Stimulated activated CD8-positive, alpha-beta memory T cell treated with anti-CD3 and anti-CD28 coated beads, Interleukin-4, amount 100 ng/mL, for 24 hours (primary cell): ENCODE measurements at places on chromosomes 16 and 17.

- DNase-seq = no peak
Measured at GRCh38 chr16:74766729-74767128, 7.9 kb downstream of the FA2H start.

GRCh38 chr17:61478790-61479492, 26.7 kb downstream of the TBX4 start:
- DNase-seq = no peak

GRCh38 chr17:81915331-81915730, 2.6 kb downstream of the SIRT7 start:
- no peak for DNase-seq

GRCh38 chr16:67943619-67944504, at the start of gene LCAT:
TSS of gene LCAT (minus strand) at chr16:67944120. CDS start at chr16:67944101, 19 bp downstream.
- DNase-seq = no peak

- DNase-seq = no peak
Measured at GRCh38 chr17:73552300-73553048, 91.8 kb downstream of the SDK2 start.

- DNase-seq = no peak
Measured at GRCh38 chr16:12425134-12425941, 378.3 kb downstream of the CPPED1 start.

DNA sequence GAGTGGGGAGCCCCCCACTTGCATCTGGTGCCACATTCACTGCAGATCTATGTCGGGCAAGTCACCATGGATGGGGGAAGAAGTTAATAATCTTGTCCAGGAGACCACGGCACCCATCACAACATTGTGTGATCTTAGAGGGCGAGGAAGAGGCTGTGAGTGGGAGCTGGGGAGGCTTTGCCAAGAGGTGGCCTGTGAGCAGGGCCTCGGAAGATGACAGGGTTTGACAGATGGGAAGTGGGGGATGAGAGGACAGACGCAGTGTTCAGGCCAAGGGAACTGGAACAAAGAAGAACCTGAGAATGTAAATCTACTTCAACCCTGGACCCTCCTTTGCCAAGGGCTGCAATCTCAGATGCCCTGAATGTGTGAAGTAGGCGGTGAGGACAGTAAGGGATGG, 12.4 kb downstream of the ACE start:
- DNase-seq = no peak
